Activated T-cell treated with anti-CD3 and anti-CD28 coated beads, Interleukin-2, amount 50 U/mL, for 72 hours (primary cell): ENCODE measurements at places on chromosomes 1 and 21. TPM values are rescaled to one million over a fixed set of nuclear protein-coding genes. Genes with fewer than 3 reads are reported as not detected.

DNA sequence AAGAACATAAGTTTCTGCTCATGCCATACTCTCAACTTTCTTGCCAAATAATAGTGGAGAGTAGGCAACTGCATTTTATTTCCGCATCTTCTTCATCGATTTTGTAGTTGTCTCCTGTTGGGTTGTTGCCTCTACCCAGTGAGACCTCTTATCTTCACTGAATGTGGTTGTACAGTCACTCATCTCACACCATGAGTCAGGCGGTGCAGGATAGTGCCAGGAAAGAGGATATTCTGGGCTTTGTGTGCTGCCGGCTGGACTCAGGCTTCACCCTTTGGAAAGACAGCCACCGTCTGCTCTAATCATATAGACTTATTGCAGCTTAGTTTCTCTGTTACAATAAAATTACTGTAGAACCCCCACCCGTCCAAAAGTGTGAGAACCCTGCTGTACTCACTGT lies 154.3 kb upstream of the USP24 start:
- H3K36me3 ChIP-seq = no peaks in the 10 kb centered on the region
- H3K27me3 ChIP-seq = peaks cover 17% of the 10 kb centered on the region
- H3K4me3 ChIP-seq = no peak overlapping the region
- DNase-seq = no peak
- no peaks in the 10 kb centered on the region for H3K4me1 ChIP-seq

Gene APCS
- total RNA-seq = not detected

GRCh38 chr1:211017075-211017718 lies 116.8 kb downstream of the KCNH1 start:
- no peaks in the 10 kb centered on the region for H3K4me1 ChIP-seq
- no peaks in the 10 kb centered on the region for H3K36me3 ChIP-seq
- H3K27me3 ChIP-seq = peaks cover 36% of the 10 kb centered on the region
- H3K27ac ChIP-seq = no peak overlapping the region
- no peak overlapping the region for H3K4me3 ChIP-seq

- H3K4me1 ChIP-seq = peaks cover 47% of the 10 kb centered on the region
- H3K36me3 ChIP-seq = peaks cover 7% of the 10 kb centered on the region
- peak within 1 kb of the TSS; percentile 99 for H3K4me3 ChIP-seq
- H3K27me3 ChIP-seq = no peaks in the 10 kb centered on the region
These were observed at the start of gene CNIH4 for GRCh38 chr1:224356685-224357625. Gene CNIH4 (plus strand): TSS chr1:224356879. CDS start chr1:224356925, 46 bp downstream.

Gene NR0B2
- total RNA-seq = not detected

DNA sequence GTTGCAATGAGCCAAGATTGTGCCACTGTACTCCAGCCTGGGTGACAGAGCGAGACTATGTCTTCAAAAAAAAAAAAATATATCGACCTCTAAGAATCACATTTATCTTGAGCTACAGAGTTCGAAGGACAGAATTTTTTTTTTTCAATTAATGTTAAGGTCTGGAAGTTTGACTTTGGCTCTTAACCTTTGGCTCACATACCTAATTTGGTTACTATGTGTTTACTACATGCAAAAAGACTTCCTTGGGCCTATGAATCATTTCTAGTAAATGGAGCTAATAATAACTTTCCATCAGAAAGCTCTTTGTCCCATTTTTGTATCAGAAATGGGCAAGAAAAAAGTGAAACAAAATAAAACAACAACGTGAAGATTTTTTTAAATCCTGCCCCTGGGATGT lies 351.2 kb downstream of the SMYD3 start:
- DNase-seq = no peak
- H3K36me3 ChIP-seq = no peaks in the 10 kb centered on the region
- no peak overlapping the region for H3K4me3 ChIP-seq
- H3K27me3 ChIP-seq = no peaks in the 10 kb centered on the region

DNA sequence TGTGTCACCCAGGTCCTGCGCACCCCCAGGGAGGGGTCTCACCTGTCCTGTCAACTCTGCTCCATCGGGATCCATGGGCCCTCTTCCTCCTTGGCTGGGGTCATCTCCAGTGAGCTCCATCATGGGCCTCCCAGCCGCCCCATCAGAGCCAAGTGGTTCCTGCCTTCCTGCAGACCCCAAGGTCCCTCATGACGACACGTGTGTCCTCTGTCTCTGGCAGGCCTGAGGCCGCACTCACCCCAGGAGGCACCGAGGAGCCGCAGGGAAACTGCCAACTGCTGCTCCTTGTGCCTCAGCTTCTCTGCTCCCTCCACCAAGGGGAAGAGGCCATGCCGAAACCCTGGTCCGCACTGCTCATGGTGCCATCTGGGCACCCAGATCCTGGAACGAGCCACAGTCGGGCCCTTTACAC lies 46.8 kb downstream of the COL18A1 start:
- no peaks in the 10 kb centered on the region for H3K36me3 ChIP-seq
- H3K27me3 ChIP-seq = peaks cover 15% of the 10 kb centered on the region
- no peaks in the 10 kb centered on the region for H3K4me1 ChIP-seq
- H3K4me3 ChIP-seq = no peak overlapping the region
- DNase-seq = no peak

Gene IFI44
- 25.9 TPM for total RNA-seq

- H3K4me1 ChIP-seq = peaks cover 6% of the 10 kb centered on the region
- H3K4me3 ChIP-seq = no peak overlapping the region
- no peak overlapping the region for H3K27ac ChIP-seq
- DNase-seq = no peak
- peaks cover 46% of the 10 kb centered on the region for H3K27me3 ChIP-seq
- no peaks in the 10 kb centered on the region for H3K36me3 ChIP-seq
These were observed 2.4 kb downstream of the HMGB4 start for GRCh38 chr1:33866281-33866680.

DNA sequence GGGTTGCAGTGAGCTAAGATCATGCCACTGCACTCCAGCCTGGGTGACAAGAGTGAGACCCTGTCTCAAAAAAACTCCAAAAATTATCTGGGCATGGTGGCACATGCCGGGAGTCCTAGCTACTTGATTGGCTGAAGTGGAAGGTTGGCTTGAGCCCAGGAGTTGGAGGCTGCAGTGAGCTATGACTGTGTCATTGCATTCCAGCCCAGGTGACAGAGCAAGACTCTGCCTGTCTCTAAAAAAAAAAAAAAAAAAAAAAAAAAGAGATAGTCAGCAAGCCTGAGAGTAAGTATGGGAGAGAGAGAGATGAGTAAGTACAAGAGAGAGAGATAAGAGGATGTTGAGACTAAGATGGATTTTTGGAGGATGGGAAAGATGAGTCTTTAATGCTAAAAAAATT lies 180.8 kb upstream of the CACYBP start:
- H3K4me1 ChIP-seq = peaks cover 30% of the 10 kb centered on the region
- no peak for DNase-seq
- H3K27ac ChIP-seq = peak overlapping the region; percentile 10
- H3K36me3 ChIP-seq = peaks cover 3% of the 10 kb centered on the region
- no peak overlapping the region for H3K4me3 ChIP-seq
- H3K27me3 ChIP-seq = no peaks in the 10 kb centered on the region

Gene FCER1A
- total RNA-seq = not detected

DNA sequence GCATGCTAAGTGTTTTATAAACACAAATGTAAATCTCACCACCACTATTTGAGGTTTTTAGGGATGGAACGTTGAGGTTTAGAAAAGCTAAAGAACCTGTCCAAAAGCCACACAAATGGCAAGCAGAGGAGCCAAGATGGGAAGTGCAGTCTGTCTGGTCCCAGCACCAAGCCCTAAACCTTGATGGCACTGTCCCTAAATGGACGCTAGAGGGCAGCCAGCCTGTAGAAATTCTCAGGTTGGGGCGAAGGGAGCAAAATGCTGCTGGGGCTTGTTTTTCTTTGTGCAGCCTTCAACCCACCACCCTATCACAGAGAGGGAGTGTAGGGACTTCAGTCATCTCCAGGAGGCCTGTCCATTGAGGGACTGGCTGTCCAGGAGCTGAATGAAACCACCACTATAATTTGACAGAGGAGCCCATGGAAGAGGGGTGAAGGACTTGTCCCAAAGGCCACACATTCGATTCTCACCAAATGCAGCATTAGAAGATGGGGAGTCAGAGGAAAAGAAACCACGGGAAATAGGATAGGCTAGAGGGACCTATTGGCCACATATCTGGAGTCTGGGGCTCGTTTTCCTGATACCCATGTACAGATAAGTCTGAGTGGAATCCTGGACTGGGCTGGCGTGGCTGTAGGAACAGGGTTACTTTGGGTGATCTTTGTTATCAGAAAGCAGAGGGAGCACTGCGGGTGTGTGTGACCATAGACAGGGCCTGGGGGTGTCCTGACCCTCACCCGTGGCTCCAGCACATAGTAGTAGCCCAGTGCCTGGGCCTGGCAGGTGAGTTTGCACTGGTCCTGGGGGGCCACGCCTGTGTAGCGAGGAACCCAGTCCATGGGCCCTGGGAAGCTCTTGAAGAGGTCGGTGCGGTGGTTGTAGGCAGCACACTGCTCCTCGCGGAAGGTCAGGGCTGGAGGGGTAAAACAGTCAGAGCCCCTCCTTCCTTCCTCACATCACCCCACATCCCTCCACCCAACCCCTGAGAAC lies 6.1 kb downstream of the ADAMTS4 start:
- peak overlapping the region; percentile 81 for H3K27ac ChIP-seq
- no peak overlapping the region for H3K4me3 ChIP-seq
- peaks cover 22% of the 10 kb centered on the region for H3K4me1 ChIP-seq
- H3K36me3 ChIP-seq = no peaks in the 10 kb centered on the region
- H3K27me3 ChIP-seq = no peaks in the 10 kb centered on the region
